RPMI7951 (cell line): ENCODE measurements at places on chromosomes 1 and 21.

DNA sequence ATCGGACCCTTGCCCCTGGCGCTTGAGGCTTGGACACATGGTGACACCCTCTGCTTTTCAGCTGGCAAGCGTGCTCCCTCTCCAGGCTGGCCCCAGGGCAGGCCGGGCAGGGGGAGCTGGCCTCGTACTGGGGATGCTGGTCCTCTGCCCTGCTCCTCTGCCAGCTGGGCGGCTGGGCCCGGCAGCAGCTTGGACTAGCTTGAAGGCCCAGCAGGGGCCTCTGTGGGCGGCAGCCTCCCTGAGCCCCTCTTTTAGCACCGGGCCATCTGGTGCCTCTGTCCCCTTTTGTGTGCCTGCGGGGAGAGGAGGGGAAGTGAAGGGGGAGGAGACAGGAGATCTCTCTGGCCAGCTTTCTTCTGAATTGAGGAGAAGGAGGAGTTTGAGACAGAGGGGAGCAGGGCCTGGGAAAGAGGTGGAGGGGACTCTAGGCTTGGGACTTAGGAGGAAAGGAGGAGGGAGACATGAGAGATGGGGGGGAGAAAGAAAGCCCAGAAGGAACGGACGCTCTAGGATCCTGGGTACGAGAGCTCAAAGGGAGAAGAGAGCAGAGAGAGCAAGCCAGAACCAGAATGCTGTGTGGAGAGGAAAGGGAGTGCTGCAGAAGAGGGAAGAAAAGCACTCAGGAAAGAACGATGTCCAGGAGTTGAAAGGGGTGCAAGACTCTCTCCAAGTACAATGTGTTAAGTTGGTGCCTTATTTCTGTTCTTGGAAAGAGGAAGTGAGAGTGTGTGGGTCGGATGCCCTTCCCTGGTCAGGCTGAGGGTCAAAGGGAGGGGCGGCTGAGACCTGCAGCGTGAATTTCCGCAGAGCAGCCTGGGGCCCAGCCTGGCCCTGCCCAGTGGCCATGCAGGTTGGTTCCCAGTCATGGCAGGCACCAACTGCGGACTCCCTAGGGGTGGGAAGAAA, 40.3 kb downstream of the IER5 start:
- no peak for DNase-seq

- no peak for DNase-seq
Measured at GRCh38 chr1:31647106-31647505, 2.4 kb upstream of the PEF1 start.

GRCh38 chr1:3137111-3138100, 68.4 kb downstream of the PRDM16 start:
- DNase-seq: no peak

DNA sequence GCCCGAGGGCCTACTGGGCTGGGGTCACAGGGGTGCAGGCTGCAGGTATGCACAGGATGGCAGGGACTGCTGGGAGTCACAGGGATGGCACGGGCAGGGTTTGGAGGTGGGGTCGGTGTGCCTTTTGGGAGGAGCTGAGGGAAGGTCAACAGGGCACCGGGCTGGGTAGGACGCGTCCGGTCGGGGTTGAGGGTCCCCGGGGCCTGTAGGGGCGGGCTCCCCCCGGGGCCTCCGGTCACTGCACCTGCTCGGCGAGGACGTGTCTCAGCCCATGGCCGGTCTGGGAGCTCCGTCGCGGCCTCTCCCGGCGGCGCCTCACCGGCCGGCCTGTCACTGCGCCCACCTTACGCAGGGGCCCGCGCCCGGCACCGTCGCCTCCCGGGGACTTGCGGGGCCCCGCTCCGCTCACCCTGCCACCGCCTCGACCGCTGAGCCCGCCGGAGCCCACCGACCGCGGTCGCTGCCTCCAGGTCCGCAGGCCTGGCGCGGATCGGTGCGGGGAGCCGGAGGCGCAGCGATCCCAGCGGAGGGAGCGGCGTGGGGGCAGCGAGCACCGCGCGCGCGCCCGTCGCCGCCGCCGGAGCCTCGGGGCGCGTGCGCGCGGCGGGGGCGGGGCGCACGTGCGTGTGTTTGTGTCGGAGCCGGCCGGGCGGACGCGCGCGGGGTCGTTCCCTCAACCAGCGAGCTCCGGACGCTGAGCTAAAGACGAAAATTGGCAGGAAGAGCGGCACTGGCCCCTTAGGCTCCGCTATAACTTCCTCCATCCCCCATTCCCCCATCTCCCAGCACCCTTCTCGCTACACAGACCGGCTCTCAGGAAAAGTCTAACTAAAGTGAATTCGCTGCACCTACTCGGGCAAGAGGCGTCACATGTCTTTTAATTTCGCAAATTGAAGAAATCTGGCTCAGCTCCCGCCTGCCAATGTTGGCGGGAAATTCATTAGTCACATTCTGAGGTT, at the start of gene AMIGO1:
Gene AMIGO1 (minus strand): TSS at position 552 of the 959 bp plus-strand sequence. CDS start 815 bp downstream, outside the sequence.
- DNase-seq: peak; percentile 60

GRCh38 chr1:16153096-16153998, 2.5 kb downstream of the EPHA2 start:
- no peak for DNase-seq

GRCh38 chr1:26697978-26698849, 2.4 kb downstream of the ARID1A start:
- peak; percentile 93 for DNase-seq

GRCh38 chr1:215292932-215293331, 210.4 kb downstream of the KCNK2 start:
- DNase-seq: peak; percentile 26

DNA sequence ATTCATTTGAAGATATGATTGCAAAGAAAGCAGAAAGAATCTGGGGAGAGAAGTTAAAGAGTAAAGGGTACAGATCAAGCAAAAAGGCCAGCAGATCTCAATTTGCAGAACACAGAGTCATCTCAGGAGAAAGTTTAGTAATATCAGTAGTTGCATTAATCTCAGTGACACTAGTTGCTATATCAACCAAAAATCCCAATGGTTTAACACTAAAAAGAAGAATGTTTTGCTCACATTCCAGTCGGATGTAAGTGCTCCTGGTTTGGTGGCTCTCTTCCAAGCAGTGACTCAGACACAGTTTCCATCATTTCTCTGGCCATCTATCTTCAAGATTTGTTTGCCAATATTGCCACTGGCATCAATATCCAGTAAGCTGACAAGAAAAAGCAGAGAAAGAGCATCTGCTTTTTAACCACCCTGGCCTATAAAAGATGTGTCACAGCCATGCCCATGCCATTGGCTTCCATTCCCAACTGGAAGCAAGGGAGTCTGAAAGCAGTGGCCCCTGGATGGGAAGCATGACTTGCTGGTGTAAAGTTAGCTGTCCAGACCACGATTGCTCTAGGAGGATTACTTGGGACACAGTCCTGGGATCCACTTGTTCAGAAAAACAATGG, 45.5 kb upstream of the AIM2 start:
- DNase-seq: peak; percentile 92
